Stimulated activated CD4-positive, alpha-beta T cell treated with anti-CD3 and anti-CD28 coated beads, Interleukin-4, amount 100 ng/mL, for 48 hours (primary cell): ENCODE measurements at places on chromosomes 7 and 10.

DNA sequence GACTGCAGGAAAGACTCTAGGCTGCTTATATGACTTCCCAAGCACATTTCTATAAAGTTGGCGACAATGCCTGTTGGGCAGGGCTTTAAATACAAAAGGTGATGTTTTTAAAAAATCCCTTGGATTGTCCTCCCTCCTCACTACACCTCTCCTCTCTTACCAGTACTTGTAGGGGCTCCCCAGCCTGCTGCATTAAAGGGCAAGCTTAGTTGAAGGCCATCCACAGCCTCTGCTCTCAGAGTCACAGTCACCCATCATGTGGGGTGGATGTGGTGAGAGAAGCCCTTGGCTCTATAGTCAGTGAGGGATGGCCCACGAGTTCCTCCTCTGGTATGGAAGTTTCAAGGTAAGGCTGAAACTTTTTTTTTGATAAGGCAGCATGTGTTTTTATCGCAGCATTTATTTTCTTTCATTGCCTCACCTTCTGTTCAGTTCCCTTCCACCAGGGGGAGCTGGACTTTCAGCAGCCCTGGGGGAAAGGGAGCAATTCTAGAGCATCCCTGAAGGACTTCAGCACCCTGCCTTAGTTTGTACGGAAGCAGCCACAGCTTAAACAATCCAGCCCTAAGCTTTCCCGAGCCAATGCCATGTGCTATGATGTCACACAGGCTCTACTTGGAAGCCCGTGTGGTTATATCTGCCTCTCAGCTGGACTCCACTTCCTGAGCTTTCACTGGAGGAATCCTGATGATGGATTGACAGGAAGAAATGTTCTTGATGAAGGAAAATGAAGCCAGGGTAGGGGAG, 131.9 kb downstream of the CALCR start:
- peak; percentile 15 for DNase-seq

- no peak for DNase-seq
These were observed 39.0 kb downstream of the ADK start for GRCh38 chr10:74189999-74190421.

- no peak for DNase-seq
These were observed 36.2 kb downstream of the LAMB1 start for GRCh38 chr7:107966711-107967110.

- DNase-seq, result no peak
These were observed 16.7 kb upstream of the DRGX start for GRCh38 chr10:49412571-49412970.

DNA sequence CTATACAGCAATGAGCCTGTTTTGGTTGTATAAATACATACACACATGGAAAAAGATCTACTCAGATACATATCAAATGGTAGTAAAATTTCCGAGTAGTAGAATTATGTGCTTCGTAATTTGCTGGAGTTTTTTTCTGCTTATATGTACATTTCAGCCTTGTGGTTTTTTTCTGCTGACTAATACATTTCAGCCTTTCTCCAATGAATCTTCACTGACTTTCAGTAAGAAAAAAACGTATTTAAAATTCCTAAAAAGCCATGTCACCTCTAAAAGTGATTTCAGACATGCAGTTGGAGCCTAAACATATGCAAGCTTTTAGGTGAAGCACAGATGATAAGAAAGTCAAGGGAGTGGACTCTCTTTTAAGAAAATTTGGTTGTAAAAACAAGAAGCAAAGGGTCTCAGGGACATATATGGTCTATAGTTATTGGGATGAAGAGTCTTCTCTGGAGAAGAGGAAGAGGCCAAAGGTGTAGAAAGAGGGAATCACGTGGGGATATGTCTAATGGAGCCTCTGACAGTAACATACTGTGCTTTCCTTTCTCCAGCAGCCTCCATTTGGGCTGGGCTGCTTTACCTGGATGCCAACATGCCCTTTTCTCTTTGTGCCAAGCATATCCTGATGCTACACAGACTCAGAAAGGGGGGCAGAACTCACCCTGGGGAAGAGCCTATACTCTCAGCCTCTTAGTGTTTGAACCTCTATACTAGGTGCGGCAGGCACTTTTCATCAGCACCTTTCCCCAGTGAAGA, 2.4 kb downstream of the AMPH start:
- DNase-seq, result no peak

DNA sequence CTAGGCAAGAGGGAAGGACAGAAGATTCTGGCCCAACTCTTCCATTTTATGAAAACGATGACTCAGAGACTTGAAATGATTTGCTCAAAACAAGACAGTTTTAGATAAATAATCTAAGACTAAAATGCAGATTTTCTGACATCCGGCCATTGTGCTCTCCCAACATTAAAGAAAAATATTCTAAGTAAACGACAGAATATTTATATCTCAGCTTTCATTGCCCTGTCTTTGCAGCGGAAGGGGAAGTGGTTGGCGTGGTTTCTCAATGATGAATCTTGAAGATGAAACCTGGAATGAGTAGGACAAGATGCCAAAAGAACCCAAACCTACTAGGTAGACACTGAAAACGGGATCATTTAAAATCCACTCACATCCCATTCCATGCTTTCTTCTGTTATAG, 28.9 kb upstream of the NPY start:
- DNase-seq, result no peak

DNA sequence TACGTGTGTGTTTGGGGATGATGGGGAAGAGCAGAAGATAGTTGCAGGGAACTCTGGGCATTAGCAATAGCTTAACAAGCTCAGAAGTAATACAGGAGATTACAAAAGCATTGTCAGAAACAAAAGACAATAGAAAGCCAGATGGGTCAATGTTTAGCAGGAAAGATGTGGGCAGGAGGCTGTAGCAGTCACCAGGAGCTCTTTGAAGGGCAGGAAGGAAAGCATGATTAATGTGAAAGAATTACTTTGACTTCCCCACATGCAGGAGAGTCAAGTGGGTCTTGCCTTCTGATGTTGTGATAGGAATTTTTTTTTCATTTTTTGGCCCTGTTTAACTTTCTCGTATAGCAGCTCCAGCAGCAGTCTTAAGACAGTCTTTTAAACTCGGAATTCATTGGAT, 6.0 kb upstream of the SMNDC1 start:
- DNase-seq, result no peak

DNA sequence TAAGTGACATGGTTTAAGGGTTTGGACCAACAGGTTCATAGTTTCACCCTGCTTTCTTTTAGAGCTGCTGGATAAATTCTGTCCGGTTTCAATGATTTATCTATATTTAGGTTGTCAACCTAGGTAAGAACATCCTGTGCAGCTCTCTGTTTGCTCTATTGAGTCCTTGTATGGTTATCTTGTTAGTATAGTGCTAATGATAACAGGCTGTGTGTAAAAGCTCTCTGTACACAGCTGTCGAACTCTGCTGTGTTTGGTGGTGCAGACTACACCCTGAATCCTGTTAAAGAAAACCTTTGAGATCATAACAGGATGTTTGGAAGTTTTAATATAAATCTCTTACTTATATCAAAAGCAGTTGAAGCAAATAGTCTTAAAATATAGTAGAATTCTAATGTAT, 219.2 kb downstream of the SDK1 start:
- no peak for DNase-seq

- DNase-seq, result peak; percentile 22
These were observed 649 bp downstream of the IDE start for GRCh38 chr10:92573091-92573797.

GRCh38 chr10:106614293-106614692, 550.2 kb downstream of the SORCS1 start:
- no peak for DNase-seq

DNA sequence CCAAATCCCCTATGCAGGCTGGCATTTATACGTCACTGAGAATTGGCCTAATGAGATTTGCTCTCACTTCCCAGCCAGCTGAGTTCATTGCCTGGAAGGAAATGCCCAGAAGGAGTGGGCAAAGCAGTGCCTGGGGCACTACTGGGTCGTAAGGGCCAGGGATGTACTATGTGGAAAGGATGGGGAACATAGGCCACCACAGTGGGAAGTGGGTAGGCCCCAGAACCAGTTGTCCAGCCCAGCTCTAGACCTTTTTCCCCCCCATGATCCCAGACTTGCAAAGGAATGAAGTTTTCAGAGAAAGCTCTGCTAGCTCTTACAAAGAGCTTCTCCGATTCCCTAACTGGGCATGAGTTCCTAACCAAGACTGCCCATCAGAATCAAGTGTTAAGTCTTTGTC, 13.9 kb downstream of the TRPV5 start:
- DNase-seq, result no peak

DNA sequence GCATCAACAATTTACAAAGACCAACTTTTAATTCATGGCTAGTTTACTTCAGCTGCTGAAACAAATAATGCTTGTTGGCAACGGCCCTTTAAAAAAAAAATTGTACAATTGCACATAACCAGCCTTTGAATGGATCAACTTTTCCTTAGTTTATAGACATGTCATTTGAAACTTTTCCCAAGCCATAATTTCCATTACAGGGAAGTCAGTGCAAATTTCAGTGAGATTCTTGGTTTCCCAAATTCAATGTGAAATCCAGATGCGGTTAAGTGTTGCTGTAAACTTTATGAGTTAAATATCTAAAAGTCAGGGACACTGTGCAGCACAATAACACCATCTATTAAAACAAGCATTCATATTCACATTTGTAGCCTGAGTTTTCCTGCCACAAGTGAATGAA, 182.2 kb downstream of the JAZF1 start:
- DNase-seq, result no peak

DNA sequence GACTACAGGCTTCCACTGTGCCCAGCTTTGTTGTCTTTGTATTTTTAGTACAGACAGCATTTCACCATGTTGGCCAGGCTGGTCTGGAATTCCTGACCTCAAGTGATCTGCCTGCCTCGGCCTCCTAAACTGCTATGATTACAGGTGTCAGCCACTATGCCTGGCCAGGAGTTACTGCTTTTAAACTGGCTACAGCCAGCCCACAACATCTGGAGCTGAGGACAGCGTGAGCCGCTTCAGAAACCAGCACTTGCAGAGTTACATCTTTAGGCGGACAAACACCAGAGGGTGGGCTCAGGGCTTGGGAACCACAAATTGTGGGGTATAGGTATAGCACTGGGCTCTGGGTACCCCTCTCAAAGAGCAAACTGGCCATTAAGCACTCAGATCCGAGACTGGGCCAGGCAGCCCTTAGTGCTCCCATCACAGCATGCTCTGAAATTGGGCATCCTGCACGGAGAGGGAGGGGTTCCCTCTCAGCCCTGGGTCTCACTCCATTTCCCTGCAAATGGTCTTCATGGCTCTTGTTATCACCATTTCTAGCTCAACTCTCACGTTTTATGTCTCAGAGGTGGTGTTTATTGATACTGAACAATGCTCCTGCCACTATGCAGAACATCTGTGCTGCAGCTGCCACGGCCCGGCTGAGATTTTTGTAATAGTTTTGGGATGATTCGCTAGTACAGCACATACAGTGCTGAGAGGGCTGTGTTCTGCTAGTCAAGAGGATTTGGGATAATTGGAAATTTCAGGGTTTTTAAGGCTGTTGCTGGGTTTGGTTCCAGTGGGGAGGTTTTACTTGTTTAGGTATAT, 146.4 kb upstream of the LYZL2 start:
- no peak for DNase-seq

GRCh38 chr7:140054751-140055150, 8.0 kb downstream of the PARP12 start:
- DNase-seq, result no peak
